ENCODE measurements at places on chromosomes 12 and 14.

GRCh38 chr12:93341409-93342049, 36.2 kb upstream of the NUDT4 start:
- DNase-seq, result no peak

GRCh38 chr12:93449277-93449676, 7.5 kb upstream of the UBE2N start:
- DNase-seq, result no peak

DNA sequence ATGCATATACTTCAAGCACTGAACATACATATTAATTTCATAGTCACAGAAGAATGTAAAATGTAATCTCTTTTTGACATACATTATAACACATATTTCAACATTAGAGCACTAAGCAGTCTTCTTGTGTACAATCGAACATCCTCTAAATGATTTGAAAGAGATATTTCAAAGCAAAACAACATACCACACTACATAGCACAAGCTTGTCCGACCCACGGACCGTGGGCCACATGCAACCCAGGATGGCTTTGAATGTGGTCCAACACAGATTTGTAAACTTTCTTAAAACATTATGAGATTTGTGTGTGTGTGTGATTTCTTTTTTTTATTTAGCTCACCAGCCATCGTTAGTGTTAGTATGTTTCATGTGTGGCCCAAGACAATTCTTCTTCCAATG, 7.0 kb downstream of the PRICKLE1 start:
- DNase-seq, result no peak

- DNase-seq, result no peak
Measured at GRCh38 chr12:75483431-75483830, 2.9 kb downstream of the GLIPR1 start.

DNA sequence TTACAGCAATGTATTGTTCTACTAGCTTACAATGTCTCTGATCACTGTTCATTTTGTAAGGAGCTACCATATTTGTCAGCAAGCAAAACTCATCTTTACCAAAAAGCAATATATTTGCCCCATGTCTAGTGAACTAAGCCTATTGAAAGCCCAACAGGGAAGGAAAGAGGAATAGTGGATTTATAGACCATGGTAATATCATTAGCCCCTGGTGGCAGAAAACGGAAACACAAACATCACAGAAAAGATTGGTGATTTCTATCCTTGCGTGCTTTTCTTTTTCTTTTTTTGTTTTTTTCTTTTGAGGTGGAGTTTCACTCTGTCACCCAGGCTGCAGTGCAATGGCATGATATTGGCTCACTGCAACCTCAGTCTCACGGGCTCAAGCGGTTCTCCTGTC, 1562.4 kb upstream of the TMEM132C start:
- no peak for DNase-seq

- DNase-seq, result no peak
Measured at GRCh38 chr12:4975574-4975973, 65.9 kb downstream of the KCNA1 start.

GRCh38 chr12:54185919-54186318, 2.9 kb downstream of the SMUG1 start:
- no peak for DNase-seq

DNA sequence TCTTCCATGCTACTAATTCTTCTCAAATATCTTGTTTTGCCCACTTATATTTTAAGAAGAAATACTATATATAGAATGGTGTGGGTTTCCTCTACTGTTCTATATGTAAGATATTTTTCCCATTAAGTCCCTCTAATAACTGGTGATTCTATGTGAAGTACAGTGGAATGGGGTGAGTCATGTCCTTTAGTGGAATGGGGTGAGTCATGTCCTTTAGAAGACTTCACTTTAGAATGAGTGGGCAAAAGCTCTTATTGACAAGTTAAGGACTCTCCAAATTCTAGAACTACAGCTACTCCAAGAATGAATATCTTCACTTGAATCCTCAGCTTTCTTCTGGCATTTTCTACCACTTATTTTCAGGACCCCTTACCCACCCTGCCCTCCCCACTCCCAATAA, 349.9 kb downstream of the ETNK1 start:
- no peak for DNase-seq

- DNase-seq, result no peak
Measured at GRCh38 chr14:52446355-52446754, 106.0 kb downstream of the TXNDC16 start.

DNA sequence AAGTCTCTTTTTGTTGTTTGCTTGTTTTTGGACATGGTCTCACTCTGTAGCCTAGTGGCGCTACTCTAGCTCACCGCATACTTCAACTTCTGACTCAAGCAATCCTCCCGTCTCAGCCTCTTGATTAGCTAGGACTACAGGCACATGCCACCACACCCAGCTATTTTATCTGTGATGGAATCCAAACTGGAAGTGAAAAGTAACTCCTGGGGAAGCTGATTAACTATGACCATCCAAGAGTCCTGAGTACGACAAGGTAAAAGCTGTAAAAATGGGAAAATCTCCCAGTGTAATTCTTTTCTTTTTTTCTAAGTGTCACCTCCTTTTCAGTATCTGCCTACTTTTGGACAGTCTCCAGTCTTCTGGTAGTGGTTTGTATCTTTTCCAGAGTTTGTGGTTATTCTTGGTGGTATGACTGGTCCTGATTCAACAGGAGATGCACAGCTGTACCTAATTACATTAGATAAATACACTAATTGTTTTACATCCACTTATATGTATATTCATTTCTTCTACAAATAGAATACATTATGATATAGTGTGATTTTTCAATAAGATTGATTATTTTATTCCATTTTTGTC, 97.8 kb downstream of the SLC6A15 start:
- DNase-seq, result no peak

DNA sequence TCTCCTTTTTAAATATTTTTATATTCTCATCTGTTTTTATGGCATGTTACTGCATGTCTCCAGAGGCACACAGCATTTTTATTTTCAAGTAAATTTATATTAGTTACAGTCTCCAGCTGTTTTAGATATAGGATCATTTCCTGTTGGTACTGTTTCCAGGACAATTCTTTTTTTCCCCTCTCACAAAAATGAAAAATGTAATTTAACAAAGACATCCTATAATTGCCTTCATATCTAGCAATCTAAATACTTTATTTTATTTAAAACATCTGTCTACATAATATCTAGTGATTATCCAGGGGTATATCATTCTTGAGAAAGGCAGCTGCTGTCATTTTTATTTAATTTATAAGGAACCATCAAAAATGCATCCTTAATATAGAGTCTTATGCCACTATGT, 272.4 kb upstream of the NPAS3 start:
- no peak for DNase-seq

GRCh38 chr12:96134200-96134599, 60.0 kb upstream of the ELK3 start:
- DNase-seq, result no peak

GRCh38 chr14:32559590-32559989, 230.5 kb downstream of the AKAP6 start:
- DNase-seq, result no peak

DNA sequence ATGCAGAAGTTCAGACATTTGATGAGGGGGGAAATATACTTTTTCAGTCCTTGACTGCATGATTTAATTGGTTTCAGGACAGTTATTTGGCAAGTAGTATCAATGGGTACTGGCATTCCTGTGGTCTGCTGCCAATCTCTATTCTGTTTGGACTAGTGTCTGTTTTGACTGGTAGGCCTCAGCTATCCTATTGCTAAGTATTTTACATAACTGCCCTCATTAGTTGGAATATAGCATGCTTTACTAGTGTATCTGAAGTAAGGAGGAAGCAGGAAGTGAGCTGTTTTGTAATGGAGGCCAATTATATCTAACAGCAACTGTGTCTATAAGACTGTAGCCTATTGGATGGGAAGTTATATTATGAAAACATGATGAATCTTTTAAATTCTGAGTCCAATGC, 104.3 kb downstream of the FLRT2 start:
- DNase-seq, result no peak

- DNase-seq, result no peak
Measured at GRCh38 chr12:2640709-2641108, 154.1 kb upstream of the FKBP4 start.

DNA sequence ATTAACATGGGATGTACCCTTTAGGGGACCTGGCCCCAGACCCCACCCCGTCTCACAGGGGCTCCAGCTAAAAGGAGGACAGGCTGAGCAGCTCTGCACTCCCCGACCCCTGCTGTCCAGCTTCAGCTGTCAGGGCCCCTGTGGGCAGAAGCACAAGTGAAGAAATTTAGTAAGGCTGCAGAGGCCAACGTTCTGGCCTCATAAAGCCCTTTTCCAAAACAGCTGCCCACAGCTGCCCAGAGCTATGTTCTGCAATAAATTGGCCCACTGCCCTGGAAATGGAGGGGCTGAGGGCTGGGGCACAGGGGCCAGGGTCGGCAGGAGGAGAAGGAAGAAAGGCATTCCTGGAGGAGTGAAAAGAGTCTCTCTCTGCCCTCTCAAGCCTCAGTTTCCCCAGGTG, 357.1 kb downstream of the BCL11B start:
- no peak for DNase-seq

DNA sequence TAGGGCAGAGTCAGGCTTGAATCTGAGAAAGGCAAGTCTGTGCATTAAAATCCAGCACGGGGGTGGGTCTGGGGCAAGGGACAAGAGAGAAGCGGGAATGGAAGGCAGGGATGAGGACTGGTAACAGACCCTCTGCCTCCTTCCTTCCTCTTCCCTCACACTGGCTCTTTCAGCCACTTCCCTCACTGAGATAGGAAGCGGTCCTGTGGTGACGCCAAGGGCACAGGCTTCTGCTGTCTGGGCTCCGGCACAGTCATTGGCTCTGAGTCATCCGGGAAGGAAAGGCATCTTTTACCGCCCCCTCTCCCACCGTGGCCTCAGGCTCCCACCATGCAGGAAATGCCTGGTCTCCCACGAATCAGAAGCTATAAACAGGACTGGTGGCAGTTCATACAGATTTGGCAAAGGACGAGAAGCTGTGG, 70.2 kb downstream of the ETV6 start:
- DNase-seq, result no peak

- DNase-seq, result no peak
Measured at GRCh38 chr12:117484901-117485300, 123.5 kb upstream of the NOS1 start.

DNA sequence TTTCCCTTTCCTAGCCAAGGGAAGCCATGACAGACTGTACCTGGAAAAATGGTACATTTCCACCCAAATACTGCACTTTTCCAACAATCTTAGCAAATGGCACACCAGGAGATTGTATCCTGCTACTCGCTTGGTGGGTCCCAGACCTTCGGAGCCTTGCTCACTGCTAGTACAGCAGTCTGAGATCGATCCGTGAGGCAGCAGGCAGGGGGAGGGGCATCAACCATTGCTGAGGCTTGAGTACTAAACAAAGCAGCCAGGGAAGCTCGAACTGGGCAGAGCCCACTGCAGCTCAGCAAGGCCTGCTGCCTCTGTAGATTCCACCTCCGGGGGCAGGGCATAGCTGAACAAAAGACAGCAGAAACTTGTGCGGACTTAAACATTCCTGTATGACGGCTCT, 218.8 kb downstream of the LRIG3 start:
- no peak for DNase-seq

DNA sequence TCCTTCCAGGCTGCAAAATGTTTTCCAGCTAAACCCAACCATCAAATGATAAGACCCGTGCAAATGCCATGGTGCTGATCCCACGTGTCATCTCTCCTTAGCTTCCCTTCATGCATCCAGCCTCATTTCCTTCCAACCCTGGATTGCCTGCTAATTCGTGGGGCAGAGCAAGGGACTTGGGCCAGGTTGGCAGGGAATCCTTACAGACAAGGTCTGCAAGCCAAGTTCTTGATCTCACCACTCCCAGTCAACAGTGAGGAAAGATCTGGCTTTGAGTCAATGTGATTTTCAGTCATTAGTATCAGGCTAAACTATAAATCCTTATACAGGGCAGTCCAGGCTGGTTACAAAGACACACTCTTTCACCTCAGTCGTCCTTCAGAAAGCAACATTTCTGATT, 150.9 kb downstream of the ANO2 start:
- DNase-seq, result no peak

GRCh38 chr14:101849125-101849524, 87.6 kb downstream of the PPP2R5C start:
- no peak for DNase-seq

DNA sequence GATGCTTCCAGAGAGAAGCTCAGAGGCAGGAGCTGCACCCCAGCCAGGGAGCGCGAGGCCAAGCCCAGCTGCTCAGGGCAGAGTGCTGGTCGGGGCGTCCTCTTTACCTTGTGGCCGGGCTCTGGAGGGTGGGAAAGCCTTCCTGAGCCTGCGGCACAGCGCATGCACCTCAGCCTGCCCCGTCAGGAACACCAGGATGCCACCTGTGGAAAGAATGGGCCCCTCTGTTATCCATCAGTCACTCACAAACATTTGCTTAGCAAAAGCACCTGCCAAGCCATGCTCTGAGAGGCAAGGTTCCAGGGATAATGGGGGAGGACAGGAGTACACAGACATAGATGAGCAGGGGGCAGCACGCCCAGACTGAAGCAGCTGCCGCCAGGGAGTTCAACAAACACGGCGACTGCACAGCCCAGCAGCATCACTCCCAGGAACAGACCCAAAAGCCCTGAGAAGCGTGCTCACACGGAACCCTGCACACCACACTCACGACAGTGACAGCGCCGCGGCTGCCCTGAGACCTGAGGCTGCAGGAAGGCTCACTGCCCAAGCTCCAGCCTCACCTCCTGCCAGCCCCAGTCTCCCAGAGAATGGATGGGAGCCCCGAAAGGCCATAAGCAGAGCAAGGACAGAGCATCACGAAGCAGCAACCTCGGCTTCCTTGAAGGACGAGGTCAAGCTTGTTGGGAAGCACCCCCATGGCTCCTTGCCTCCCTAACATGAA, 21.8 kb downstream of the DHX37 start:
- no peak for DNase-seq

DNA sequence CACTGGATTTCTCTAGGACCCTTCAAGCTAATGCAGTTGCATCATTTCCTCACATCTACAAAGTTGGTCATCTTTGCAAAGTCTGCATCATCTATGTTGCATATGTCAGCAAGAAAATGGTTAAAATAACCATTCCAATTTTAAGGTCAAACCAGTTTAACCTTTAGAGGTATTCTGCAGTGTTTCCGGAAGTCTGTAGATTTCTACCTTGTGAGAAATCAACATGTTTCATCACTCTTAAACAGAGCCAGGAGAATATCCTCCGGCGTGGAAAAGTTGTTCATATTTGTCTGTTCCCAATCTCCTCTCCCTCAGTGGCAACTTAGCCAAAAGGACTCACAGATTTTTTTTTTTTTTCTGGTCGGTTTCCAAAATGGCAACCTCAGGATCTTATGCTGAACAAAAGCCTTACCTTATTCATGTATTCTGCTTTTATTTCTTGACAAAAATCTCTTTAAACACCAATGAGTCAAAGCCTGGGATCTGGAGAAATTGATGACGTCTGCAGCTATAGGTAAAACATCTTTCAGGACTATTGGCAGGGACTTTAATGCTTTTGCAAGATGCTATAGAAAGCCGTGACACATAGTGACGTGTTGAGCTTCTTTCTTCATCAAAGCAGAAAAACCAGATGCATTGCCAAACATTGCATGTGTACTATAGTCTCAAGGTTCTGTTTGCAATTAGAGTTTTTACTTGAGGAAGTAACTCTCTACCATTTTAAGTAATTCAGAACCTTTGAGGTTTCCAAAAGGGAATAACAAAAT, 16.0 kb upstream of the CDK17 start:
- no peak for DNase-seq
